ENCODE measurements at places on chromosomes 5 and 9.
A peak's percentile ranks its signal among the peaks of the same experiment; 100 is the strongest.

DNA sequence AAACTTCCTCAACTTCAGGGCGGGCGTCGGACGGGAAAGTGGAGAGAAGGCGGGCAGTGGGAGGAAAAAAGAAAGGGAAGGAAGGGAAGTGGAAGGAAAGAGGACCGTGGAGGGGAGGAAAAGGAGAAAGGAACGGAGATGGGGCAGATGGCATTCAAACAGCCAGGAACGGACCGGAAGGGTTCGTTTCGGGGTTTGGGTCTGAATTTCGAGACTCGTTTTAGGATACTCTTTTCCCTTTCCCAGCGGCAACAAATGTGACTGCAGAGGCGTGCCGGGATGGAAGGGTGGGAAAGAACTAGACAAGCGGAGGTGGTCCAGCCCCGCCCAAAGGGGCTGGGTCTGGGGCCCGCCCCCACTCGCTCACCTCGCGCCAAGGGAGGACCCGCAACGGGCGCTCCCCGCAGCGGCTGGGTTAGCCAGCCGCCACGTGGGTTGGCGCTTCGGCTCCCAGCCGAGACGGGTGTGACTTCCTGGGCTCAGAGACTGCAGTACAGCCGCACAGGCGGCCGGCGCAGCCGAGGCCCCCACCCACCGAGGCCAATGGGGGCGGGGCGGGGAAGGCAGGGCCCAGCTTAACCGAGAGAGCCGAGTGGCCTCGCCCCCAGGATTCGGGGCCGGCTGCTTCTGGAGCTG, 2.7 kb downstream of the VCAN start:
- peak; percentile 85 for DNase-seq

- no peak for DNase-seq
These were observed 24.5 kb downstream of the RETREG1 start for GRCh38 chr5:16592255-16592654.

DNA sequence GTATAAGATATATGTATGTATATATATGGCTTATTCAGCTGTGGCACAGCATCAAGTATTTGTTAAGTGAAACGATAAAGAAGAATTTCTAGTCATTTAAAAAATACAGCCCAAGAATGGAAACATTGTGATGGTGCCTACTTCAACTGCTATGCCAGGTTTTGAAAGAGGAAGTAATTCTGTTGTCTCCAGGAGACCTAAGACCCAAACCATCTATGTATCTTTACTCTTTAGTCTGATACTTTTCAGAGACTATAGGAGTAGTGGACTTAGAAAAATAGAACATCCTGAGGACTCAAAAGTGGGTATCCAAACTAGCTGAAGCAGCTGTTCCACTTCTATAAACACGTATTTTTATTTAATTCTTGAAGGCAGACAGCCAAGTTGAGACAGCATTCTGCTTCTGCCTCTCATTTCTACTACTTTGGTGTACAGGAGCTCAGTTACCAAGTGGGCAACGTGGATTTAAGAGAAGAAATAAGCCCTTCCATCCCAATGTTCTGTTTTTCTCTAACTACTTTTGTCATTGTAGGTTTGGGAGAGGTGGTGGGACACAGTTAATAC, 110.7 kb downstream of the RPS23 start:
- no peak for DNase-seq

DNA sequence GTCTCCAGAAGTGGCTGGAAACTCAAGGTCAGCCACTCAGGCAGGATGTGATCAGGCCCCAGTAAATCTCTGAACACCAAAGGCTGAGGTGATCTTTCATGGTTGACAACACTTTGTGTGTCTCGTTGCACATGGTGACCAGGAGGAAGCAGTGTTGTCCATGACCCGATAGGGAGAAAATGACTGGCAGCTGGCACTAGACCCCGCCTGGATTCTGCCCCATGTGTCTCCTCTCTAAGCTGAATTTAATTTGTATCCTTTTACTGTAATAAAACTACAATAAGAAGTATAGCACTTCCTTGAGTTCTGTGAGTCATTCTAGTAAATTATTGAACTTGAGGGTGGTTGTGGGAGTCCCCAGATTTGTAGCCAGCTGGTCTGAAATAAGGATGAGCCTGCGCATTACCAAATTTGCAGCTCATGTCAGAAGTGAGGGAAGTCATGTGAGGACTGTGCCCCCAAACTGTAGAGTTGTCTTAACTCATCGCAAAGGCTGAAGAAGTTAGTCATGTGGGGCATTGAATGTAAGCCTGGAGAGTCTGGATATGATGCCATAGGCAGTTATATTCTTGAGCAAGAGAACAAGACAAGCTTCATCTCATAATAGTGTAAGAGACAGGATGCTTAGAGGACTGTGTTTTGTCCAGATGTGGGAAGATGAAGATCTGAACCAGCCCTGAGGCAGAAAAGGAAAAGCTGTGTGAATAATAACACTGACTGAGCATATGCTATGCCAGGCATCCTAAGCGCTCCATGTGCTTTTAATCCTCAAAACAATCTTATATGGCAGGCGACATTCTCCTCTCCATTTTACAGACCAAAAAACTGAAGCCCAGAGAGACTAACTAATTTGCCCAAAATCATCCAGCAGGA, 55.9 kb downstream of the TMEM215 start:
- no peak for DNase-seq

DNA sequence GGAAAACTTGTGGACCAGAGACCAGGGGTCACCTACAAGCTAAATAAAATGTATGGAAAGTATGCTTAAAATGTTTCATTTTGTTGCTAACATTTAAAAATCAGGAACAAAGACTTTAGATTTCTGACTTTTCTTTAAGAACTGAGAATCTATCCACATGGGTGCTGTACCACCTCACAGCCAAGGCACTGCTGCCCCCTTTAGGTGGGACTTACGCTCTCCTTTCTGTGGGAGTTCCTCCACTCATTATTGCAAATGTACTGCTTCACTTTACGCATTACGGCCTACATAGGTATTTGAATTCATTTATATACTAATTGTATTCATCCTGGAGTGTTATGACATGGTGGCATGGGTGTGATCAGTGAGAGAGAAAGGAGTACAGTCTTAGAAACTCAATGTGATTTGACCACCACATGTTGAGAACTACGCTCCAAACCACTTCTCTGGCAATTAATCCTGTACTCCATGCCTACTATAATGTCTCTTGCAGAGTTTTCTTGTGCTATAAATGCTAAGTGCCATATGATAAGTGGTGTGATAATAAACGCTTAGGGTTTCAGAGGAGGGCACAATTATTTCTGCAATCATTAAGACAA, 24.7 kb upstream of the CETN3 start:
- peak; percentile 33 for DNase-seq

- DNase-seq: no peak
These were observed 452.2 kb downstream of the KDM4C start for GRCh38 chr9:7209990-7210389.

GRCh38 chr9:111728617-111729366, 65.9 kb downstream of the SHOC1 start:
- no peak for DNase-seq

DNA sequence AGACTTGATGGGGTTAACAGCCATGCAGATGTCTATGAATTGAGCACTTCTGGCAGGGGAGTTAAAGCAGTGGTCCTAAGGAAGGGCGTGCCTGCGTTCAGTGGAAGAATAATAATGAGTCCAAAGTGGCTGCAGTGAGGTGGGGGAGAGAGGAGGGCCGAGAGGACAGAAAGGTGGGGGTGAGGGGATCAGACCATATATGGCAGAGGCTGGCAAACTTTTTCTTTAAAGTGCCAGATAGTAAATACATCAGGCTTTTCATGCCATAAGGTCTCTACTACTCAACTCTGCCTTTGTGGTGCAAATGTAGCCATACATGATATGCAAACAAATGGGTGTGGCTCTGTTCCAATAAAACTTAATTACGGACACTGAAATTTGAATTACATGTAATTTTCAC, 77.1 kb downstream of the STRBP start:
- no peak for DNase-seq

DNA sequence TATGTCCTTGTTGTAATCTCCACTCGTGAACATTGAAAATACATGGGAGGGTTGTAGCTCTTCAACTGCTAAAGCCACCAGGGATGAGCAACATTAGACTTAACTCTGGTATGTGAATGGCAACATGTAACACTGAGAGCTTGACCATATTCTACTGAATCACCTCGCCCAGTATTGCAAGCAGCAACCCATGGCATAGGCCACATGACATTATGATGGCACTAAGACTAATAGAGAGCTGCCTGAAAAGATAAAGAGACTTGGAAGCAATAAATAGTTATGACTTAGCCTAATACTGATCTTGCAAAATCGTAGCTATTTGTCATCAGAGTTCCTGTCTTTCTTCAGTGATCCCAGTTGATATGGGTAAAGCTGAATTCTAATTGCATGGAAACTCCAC, 108.4 kb upstream of the NREP start:
- DNase-seq: no peak

GRCh38 chr9:127863191-127863621, 8.7 kb upstream of the ENG start:
- DNase-seq: no peak

DNA sequence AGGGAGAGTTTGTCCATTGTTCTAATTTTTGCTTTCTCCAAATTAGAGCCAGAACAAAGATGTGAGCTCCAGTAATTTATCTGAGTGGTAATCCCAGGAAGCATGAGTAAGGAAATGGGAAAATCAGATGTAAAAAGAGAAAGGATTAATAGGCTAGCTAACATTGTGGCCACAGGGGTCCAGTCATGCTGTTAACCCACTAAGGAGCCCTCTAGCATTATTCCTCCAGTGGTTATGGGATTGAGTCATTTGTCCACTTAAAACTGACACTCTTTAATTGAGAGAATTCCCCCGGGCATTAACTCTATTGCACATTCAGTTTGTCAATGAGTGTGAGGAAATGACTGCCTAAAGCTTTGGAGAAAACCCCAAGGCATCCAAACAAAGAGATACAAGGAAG, 700.3 kb upstream of the TYRP1 start:
- no peak for DNase-seq

DNA sequence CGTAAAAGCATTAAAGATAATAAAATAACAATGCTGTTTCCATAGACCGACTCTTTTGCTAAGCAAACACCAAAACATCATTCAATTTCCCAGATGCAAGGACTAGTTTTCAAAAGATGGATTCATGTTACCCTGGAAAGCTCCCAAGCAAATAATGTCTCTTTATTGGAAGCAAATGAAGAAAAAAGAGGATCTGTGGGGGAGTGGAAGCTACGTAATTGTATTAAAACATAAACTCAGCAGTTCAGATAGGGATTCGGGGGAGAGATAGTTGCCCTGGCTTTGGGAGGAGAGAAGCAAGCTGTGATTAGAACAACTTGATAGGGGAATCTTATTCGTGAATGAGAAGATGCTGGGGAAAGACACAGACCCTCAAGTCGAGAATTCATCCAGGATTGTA, 491.0 kb upstream of the CLINT1 start:
- DNase-seq: no peak

DNA sequence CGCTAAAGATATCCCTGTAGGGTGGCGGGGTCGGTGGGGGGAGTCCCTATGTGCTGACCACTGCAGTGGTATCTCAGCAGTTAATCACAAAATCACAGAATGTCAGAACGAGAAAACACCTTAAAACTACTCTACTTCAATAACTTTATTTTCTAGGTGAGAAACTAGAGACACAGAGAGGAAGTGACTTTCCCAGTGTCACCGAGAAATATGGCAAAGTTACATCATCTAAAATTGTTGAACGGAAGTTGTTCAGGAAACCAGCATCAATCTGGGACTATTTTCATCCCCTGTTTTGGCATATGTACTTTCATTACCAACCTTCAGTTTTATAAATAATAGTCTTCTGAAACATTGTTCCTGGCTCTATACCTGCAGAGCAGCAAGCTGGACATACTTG, 384.0 kb downstream of the SPOCK1 start:
- no peak for DNase-seq

DNA sequence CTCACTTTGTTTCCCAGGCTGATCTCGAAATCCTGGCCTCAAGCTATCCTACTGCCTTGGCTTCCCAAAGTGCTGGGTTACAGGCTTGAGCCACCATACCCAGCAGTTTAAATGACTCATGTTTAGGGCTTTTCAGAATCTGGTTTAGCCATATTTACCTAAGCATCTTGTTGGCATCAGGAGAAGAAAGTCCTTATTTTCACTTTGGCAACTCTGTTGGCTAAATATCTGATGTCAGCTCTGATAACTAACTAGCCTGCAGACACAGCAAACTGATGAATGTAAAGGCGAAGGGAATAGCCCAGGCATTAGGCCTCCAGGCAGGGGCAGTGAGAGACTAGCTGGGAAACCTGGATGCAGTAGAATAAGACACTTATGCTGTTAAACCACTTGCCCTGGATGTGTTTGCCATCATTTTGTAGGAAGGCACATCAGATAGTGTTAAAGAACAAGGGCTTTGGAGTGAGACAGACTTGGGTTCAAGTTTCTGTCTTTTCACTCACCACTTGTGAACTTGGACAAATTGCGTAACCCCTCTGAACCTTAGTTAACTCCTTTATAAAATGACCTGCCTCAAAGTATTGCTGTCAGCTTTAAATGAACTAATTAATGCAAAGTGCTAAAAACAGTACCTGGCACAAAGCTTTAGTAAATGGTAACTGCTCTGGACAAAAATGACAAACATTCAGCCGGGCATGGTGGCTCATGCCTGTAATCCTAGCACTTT, 34.7 kb upstream of the GARNL3 start:
- no peak for DNase-seq

DNA sequence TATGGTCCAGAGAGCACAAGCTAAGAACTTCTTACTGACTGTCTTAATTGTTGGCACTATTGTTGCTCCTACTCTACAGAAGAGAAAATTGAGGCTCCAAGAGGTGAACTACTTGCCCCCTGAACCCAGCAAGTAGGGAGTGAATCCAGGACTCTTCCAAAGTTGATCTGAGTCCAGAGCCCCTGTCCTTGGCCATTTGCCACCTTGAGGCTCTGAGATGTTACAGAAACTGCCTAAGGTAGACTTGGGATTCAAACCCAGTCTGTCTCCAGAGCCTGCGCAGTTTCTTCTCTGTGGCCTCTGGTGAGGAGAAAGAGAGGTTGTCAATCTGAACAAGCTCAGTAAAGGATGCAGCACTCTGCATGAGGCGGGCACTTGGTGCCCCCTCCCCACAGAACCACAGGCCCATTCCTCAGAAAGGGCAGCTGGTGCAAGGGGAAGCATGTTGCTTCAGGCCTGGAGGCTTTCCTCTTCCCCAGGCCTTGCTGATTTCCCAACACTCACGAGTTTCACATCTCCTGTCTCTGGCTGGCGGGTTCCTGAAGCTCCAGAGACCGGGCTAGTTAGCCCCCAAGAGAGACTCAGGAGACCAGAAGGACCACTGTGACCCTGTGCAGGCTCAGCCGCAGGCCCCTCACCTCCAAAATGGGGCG, 2.9 kb upstream of the LCP2 start:
- no peak for DNase-seq

Data from COR-L47 (cell line).